ENCODE measurements at places on chromosomes 6 and 20.

DNA sequence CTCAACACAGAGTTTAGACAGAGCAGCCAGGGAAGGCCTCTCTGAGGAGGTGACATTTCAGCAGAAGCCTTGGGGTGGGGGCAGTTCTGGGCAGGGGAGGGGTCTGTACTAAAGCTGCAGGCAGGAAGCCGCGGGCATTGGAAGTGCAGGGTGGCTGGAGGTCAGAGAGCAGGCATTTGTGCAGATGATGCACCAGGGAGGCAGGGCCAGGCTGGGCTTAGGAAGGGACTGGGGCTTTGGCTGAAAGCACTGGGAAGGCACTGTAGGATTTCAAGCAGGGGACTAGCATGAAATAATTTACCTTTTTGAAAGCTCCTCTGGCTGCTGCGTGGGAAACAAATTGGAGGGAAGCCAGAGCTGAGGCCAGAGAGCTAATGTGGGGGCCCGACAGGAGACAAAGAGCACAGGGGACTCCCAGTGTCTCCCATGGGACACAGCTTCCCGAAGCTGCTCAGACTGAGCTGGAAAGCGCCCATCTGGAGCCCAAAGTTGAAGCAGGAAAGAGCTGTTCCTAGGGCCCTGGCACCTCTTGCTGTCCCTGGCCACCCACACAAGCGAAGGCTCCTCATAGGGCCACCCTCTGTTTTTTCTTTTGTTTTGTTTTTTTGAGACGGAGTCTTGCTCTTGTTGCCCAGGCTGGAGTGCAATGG, 19.3 kb downstream of the ADA start:
- DNase-seq: no peak

- no peak for DNase-seq
Observed at GRCh38 chr6:127219869-127220268, 46.8 kb upstream of the RNF146 start.

DNA sequence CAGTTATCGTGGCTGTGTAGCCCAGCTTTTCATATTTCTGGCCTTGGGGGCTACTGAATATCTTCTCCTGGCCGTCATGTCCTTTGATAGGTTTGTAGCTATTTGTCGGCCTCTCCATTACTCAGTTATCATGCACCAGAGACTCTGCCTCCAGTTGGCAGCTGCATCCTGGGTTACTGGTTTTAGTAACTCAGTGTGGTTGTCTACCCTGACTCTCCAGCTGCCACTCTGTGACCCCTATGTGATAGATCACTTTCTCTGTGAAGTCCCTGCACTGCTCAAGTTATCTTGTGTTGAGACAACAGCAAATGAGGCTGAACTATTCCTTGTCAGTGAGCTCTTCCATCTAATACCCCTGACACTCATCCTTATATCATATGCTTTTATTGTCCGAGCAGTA, 475 bp downstream of the OR2B6 start:
- no peak for DNase-seq

- peak; percentile 67 for DNase-seq
Observed at GRCh38 chr6:31901415-31901952, 402 bp downstream of the ZBTB12 start.

GRCh38 chr6:168192901-168193815, 114.1 kb upstream of the FRMD1 start:
- DNase-seq: no peak

GRCh38 chr6:10730254-10730653, 7.4 kb downstream of the TMEM14C start:
- no peak for DNase-seq

- DNase-seq: no peak
Observed at GRCh38 chr6:53363341-53364079, 14.8 kb upstream of the ELOVL5 start.

DNA sequence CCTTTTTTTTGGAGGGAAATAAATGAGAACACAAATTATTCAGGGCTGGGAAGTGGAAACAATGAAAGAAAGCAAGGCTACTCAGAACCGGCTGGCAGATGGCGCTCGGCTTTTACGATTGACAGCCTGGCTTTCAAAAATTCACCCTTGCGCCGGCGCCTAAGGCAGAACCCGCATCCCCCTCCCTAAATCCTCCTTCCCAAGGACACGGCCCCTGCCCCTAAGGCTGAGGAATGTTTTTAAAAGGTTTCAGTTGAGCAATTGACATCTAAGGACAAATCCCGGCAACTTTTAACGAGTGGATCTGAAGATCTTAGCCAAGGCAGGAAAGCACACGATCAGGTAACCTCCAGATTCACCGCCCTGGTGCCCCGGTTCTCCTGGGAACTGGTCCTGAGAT, 16.3 kb downstream of the GNAS start:
- DNase-seq: no peak

GRCh38 chr20:40694246-40694645, 5.2 kb upstream of the MAFB start:
- no peak for DNase-seq

DNA sequence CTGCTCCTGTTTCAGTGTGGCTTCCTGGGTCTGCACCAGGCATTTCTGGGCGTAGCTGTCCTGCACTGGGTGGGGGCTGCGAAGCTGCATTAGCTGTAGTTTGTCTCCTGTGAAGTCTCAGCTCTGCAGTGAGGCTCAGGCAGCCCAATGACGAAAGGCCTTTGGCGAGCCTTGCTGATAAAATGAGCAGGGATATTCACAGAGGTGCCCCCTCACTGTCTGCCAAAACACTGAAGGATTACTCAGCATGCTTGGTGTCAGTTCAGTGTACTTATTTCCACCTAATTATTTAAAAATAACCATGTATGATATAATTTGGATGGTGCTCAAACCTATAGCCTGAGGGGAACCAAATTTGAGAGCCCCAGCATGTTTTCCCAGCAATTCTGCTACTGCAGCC, 73.5 kb downstream of the ECT2L start:
- no peak for DNase-seq

GRCh38 chr6:111573131-111573883, 32.4 kb downstream of the TRAF3IP2 start:
- no peak for DNase-seq

Measured in 8988T (cell line).